Fibroblast of skin of left biceps (primary cell): ENCODE measurements at places on chromosomes 5 and 9.

GRCh38 chr5:171706736-171707441 is 78.7 kb upstream of the SMIM23 start:
- no peak for DNase-seq

- DNase-seq: no peak
These were observed 91.2 kb downstream of the TLE1 start for GRCh38 chr9:81598123-81598497.

DNA sequence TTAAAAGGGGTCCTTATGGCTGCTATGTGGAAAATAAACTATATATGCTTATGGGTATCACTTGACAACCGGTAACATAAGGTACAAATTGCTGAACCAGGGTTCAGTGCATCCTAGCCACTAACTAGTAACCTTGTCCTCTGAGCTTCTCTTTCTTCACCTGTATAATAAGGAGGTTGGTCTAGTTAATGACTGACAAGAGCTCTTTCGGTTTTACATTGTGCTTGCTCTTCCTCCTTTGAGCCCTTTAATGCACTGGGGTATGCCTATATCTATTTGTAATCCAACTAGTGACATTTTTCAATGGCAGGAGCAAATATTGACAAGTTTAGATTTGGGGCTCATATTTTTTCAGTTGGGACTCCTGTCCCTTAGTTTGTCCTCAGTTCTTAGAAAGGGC is 66.1 kb downstream of the NPR3 start:
- DNase-seq: no peak

DNA sequence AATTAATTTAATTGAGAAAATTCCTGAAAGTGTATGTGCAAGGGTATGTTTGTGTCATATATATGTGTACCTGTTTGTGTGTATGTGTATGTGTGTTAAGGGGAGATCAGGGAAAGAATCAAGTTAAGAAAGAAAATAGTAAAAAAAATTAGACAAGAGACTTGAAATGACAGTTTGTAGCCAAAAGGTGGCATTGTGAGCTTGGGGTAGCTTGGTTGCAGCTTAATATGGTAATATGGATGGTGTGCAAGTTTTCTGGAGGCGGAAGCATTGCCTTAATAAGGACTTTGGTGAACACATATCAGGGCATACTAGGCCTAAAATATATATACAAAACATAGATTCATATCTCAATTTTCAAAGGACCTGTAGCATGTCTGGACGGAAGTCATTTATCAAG is 129.9 kb downstream of the INSYN2B start:
- no peak for DNase-seq
